ENCODE measurements at places on chromosomes 5 and 9.

- DNase-seq = no peak
Measured at GRCh38 chr9:92492781-92493401, 10.6 kb upstream of the ASPN start.

GRCh38 chr9:91546574-91546973, 122.9 kb upstream of the NFIL3 start:
- no peak for DNase-seq

DNA sequence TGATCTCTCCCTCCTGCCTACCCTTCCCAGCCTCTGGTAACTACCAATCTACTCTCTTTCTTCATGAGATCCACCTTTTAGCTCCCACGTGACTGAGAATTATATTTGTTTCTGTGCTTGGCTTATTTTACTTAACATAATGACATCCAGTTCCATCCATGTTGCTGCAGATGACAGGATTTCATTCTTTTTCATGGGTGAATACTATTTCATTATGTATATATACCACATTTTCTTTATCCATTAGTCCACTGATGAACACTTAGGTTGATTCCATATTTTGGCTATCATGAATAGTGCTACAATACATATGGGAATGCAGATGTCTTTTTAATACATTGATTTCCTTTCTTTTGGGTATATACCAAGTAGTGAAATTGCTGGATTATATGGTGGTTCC, 35.5 kb upstream of the ZNF366 start:
- DNase-seq = no peak

DNA sequence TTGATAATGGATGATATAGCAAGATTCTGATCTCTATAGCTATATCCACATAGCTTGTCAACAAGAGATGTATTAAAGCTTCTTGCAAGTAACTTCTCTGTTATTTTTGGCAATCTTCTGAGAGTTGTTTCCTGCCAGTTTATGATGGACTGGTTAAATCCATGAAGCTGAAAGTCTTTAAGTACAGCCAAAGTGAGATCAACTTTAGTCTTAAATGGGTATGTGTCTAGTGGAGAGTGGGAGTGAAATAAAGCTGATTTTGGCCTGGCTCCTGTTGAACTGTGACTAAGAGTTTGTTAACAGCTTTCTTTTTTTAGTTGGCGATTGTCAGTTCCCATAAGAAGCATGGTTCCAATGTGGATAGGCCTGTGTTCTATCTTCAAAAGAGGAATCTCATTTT, 350.9 kb upstream of the PCSK5 start:
- DNase-seq = no peak

DNA sequence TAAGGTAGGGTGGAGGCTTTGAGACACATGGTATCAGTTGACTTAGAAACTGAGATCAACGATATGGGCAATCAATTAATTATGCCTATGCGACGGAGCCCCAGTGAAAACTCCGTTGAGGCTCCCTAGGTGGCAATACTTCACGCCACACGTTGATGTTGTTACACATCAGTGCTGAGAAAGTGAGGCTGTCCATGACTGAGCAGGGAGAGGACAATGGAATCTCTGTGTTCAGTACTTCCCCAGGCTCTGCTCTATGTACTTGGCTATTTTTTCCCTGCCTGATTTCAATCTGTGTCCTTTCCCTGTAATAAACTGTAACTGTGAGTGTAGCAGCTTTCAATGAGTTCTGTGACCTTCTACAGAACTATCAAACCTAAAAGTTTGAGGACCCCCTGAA, 211.7 kb downstream of the SNCAIP start:
- DNase-seq = no peak

GRCh38 chr9:85516455-85516854, 225.3 kb downstream of the AGTPBP1 start:
- no peak for DNase-seq

DNA sequence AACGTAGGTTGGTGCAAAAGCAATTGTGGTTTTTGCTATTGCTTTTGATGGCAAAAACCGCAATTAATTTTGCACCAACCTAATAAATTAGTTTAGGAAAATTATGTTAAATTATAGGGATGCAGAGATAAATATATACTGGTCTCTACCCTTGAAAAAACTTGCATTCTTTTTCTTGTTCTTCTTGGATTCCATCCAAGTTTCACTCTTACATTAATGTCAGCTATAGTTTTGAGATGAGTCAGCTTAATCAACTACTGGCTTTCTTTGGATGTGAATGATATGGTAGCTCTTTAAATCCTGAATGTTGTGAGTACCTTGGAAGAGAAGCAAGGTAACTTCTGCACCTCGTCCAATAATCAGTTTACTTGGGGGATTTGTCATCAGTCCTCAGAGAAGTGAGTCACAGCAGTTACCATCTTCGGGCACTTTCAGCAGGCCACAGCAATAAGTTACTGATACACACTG, 549.0 kb upstream of the ZNF608 start:
- DNase-seq = no peak

GRCh38 chr5:337563-338130, 16.1 kb downstream of the AHRR start:
- no peak for DNase-seq

DNA sequence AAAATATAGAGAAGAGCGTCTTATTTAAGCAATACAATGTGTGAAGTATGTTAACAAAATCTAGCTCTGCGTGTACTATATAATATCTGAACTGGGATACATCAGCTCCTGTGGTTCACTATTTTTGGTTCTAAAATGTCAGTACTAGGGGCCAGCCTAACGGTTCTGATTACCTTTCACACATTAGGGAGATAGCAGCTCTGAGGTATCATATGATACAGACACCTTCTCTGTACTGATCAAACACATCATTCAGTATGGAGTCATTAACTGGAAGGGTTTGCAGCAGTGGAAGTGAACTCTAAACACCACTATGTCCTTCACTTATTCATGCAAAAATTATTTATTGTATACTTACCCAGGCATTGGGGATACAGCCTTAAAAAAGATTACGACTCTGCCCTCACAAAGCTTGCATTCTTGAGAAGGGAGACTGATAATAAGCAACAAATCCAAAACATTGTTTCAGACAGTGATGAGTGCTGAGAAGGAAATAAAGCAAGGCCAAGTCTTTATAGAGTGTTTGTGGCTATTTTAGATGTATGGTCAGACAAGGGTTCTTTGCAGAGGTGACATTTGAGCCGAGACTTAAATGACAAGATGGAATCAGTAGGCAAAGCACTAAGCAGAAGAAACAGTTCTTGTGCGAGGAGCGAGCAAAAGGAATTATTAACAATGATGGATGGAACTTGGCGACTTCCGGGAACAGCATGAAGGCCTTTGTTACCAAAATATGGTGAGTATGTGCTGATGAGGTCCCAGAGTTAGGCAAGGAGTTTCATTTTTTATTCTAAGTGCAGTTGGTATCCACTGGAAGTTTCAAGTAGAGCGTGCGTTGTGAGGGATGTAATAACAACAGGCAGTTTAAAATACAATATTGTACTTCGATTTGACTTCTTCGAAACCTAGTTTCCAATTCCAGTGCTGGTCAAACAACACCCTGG, 1.8 kb upstream of the LNPEP start:
- DNase-seq = no peak

DNA sequence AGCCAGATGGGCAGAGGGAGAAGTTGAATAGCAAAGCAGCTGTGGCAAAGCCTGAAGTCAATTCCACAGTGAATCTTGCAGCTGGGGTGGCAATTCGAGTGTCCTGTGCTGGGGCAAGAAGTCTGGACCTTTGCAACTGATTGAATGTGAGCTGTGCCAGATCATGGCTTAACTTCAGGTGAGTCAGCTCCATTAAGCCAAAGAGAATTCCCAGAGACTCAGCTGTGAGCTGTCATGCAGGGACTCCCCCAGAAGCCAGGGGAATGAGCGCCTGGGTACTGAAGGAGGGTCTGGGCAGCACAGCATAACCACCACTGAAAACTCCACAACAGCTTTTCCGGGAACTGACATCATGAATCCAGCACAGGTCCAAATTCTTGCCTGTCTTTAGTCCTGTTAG, 153.5 kb upstream of the TRPC7 start:
- no peak for DNase-seq

- DNase-seq = no peak
Measured at GRCh38 chr5:30574761-30575160, 618.7 kb upstream of the CDH6 start.

GRCh38 chr5:28766565-28767158, 1728.3 kb upstream of the CDH9 start:
- no peak for DNase-seq

DNA sequence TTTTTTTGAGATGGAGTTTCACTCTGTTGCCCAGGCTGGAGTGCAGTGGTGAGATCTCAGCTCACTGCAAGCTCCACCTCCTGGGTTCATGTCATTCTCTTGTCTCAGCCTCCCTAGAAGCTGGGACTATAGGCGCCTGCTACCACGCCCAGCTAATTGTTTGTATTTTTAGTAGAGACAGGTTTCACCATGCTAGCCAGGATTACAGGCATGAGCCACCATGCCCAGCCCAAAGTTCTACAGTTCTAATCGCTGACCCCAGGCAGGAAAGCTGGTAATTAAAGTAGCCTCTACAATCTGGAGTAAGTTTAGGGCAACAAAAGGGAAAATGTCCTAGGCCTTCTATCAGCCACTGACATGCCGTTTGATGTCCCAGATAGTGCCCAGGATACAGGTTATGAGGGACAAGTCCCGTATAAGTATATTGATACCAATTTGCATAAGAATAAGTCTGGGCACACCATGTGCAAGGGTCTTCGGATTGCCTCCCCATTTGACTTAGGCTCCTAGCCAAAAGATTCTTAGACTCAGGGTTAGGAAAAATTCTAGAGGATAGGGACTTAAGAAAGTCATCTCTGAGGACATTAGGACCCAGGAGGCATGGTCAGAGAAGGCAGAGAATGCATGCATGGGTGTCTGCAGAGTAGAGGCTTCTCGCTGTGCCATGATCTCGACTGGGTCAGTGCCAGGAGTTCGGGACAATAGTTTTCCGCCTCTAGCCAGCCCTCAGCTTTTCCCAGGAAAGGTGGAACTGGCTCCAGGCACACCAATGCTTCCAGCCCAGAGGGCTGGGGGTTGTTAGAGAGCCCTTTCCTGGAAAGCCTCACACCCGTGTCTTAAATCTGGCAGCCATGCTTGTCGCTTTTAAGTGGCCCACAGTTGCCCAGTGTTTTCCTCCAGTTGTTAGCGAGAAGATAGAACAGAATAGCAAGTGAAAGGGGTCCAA, 1111.1 kb downstream of the TAF11L14 start:
- no peak for DNase-seq

- DNase-seq = no peak
Measured at GRCh38 chr5:115348175-115348574, 51.7 kb upstream of the CCDC112 start.
